Stimulated activated CD4-positive, alpha-beta T cell treated with anti-CD3 and anti-CD28 coated beads, Interleukin-1b, Interleukin-23, amount 100 ng/mL, for 4 hours (primary cell): ENCODE measurements at places on chromosomes 2 and 18.

- DNase-seq: no peak
Measured at GRCh38 chr18:68803356-68803755, 5.5 kb downstream of the CCDC102B start.

DNA sequence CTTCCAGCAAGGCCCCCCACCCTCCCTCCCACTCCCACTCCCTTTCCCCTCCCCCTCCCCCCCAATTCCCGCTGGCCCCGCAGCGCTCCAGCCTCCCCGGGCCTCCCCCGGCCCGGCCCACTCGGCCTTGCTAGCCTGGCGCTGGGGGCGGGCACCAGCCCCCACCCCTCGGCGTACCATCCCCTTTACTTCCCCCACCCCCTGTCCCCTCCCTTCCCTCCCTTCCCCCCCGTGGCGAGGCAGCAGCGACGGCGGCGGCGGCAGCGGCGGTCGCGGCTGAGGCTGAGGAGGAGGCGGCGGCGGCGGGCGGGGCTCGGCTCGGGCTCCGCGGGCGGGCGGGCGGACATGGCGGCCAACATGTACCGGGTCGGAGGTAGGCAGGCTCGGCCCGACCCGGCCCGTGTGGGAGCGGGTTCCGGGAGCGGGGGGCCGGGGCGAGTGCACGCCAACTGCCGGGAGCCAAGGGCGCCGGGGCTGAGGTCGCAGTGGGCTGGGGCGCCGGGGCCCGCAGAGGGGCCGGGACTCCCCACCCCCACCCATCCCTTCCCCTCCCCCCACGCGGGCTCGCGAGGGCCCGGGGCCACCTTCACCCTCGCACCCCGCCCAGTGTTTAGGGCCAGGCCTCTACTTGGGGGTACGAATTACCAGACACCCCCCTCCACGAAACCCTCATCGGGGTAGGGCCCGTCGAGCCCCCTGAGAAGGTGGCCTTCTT, at the start of gene MTA3:
MTA3 (plus strand) TSS at position 232 of the 715 bp plus-strand sequence; CDS start at position 346, 114 bp downstream.
- peak; percentile 63 for DNase-seq

- DNase-seq: peak; percentile 8
Measured at GRCh38 chr18:23228102-23229061, 93.1 kb downstream of the CABLES1 start.

- no peak for DNase-seq
Measured at GRCh38 chr2:101396316-101396717, 9.0 kb upstream of the CREG2 start.

DNA sequence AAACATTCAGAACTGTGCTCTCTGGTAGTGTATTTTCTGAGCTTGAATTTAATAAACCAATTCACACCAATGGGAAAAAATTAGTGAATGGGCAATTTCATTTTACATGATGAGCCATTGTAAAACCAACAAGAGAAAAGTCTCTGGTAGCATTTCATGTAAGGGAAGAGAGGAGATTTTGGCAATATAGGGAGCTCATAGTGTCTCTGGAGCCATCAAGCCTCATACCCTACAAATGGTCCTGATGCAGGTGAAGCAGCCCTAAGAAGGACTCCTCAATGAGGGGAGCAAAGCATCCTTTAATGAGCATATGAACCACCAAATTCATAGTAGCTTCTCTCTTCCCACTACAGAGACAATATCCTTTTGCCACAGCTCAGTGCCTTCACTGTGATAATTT, 373.0 kb downstream of the RIT2 start:
- no peak for DNase-seq

- no peak for DNase-seq
Measured at GRCh38 chr2:190972213-190972612, 41.8 kb downstream of the STAT1 start.

DNA sequence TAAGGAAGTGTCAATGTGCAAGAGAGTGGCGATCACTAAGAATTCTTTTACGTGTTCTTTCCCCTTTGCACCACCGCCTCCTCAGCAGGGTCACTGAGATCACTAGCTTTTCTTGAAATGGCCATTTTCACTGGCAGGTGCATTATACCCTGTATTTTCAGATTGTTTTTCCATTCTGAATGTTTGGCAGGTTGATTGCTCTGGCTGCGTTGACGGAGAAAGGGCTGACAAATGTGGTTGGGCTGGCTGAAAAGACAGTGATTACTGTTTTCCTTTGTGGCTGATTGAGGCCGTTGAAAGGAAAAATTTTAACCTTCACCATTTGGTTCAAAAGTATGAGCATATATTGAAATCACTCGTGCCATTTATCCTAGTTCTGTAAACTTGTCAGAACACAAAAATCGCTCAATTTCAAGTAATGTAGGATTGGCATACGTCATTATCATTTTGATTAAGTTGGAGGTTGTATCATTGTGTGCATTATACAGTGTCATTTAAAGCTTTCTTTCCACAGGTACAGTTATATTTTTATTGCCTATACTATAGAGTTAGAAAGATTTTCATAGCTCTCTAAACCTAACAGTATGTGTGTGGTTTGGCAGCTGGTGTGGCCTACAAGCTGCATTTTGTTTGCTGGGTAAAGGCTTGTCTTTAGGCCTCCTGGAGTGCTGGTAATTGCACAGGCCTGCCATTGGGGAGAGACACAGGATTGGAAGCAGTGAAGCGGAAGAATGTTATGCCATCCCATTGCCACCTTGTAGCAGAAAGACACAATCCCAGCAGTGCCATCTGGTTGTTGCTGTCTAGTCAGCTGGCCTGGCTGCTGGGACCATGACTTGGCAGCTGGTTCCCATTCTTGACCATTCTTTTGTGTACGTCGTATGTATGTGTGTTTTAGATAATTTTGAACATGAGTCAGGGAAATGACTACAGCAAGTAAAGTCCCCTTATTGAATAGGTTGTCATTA, 36.7 kb downstream of the DYNC1I2 start:
- DNase-seq: no peak

GRCh38 chr2:215692387-215693079, 256.7 kb upstream of the FN1 start:
- no peak for DNase-seq

DNA sequence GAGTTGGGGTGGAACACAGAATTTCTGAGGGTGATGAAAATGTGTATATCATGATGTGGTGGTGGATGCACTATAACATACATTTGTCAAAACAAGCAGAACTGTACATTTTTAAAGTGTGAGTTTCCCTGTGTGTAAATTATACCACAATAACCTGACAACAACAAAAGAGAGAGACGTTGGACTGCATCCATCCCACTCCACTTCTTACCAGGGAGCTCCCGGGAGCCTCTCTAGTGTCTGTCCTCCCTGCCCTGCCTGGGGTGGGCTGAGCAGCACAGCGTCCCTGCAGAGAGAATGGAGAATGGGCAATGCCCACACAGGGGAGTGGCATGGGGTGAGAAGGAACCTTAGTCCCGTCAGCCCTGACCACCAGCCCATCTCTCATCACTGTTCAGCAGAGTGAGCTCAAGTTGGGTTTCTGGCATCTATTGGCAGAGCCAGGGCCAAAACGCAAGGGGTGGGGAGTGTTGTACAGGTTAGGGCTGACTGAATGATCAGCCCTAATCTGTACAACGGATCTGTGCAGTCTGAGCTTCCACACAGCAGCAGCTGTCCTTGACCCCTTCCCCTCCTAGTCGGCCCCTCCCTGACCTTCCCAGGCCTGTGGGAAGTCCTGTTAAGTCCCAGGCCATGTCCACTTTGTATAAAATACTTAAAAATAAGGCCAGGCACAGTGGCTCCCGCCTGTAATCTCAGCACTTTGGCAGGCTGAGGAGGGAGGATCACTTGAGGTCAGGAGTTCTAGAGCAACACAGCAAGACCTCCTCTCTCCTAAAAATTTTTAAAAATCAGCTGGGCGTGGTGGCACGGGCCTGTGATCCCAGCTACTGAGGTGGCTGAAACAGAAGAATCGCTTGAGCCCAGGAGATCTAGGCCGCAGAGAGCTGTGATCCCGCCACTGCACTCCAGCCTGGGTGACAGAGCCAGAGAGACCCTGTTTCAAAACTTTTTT, 3.3 kb upstream of the PROC start:
- DNase-seq: no peak

- DNase-seq: no peak
Measured at GRCh38 chr2:166068981-166069380, 58.8 kb downstream of the SCN1A start.

- no peak for DNase-seq
Measured at GRCh38 chr2:218332288-218332687, 24.4 kb upstream of the CATIP start.

GRCh38 chr18:36630917-36631316, 197.9 kb downstream of the TPGS2 start:
- DNase-seq: no peak

DNA sequence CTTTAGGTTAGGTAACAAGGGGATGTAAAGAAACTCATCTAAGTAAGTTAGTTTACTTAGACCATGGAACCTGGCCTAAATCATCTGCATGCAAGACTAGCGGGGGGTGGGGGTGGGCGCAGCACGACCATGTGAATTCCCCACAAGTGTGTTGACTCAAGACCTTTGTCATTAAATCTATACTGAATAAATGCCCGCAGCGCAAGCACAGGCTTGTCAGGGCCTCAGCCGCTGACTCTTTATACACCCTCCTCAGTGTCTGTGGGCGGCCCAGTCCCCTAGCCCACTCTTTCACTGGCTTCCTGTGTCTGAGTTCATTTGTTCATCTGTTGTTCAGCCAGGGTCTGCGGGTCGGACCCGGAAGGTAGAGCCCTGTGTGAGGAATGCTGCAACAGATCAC, 17.8 kb downstream of the MAP3K2 start:
- no peak for DNase-seq

DNA sequence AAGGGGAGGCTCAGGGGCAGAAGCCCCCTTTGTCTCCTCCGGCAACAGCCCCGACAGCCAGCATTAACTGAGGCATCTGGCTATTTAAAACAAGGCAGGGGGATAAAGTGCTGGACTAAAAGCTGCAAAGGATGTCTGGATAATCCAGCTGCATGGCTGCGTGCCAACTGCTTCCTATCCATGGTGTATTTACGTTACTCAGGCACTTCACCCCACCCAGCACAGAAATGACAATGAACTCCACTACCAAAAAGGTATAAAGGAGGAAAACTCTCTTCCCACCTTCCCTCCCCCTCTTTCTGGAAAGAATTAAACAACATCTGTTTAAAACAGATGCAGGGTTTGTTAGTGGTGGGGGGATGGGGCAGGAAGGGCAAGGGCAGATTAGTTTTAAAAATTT, 82.5 kb downstream of the SPRED2 start:
- no peak for DNase-seq

- DNase-seq: no peak
Measured at GRCh38 chr2:121856360-121856759, 100.9 kb downstream of the TSN start.

DNA sequence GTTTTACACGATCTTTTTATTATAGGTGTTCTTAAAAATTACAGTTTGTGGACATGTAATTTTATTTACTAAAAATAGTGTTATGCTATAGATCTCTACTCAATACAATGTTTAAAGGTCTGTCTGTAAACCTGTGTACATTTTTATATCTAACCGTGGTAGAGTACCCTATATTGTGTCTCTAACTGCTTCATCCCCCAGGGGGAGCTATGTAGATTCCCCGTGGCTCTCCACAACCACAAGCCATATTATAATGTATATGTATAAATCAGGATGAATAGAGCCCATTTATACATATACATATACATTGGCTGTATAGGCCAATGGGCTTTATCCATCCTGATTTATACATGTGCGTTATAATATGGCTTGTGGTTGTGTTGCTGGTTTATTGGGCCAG, 59.4 kb downstream of the ADAM23 start:
- no peak for DNase-seq

DNA sequence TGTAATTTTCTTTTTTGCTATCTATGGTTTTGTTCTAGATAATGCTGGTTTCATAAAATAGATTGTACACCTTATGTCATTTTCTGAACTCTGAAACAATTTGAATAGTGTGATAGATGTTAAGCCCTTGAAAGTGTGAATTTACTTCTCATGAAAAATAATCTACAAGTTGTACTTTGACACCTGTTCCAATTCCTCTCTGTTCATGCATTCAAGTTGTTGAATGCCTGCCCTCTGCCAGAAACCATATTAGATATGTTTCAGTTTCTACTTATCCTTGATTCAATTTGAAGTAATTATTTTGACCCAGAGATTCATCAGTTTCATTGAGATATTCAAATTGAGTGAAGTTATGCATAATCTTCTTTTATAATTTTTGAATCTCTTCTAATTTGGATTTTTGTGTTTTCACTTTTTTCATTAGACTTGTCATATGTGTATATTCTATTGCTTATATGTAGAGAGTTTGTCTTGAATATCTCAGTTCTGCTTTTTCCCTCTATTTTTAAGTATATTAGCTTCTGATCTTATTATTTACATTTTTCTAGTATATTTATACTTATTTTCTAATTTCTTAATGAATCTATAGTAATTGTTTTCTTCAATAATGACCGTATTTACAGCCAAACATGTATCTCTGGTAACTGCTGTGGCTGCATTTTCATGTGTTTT, 143.3 kb upstream of the TACR1 start:
- DNase-seq: no peak

GRCh38 chr2:98404556-98405250, 40.0 kb upstream of the INPP4A start:
- DNase-seq: no peak

- no peak for DNase-seq
Measured at GRCh38 chr2:111975819-111976218, 77.4 kb downstream of the MERTK start.

- DNase-seq: no peak
Measured at GRCh38 chr18:13520306-13520705, 206.1 kb downstream of the FAM210A start.

DNA sequence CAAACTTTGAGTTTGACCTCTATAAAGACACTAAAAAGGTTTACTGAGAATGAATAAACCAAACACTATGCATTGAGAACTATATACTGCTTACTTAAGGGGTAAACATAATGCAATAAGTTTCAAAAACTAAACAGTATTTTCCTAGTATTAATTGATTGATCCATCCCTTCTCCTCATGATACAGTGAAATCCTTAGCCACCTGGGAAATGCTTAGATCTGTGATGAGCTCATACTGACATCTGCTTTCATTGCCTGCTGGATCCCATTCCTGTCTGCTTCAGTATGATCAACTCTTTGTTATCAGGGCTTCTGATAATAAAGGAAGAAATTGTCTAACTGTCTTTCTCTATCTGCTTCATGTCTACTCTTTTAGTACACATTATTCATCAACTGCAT, 74.9 kb upstream of the UBE2E3 start:
- no peak for DNase-seq

- DNase-seq: no peak
Measured at GRCh38 chr2:159362816-159363251, 76.3 kb upstream of the WDSUB1 start.

DNA sequence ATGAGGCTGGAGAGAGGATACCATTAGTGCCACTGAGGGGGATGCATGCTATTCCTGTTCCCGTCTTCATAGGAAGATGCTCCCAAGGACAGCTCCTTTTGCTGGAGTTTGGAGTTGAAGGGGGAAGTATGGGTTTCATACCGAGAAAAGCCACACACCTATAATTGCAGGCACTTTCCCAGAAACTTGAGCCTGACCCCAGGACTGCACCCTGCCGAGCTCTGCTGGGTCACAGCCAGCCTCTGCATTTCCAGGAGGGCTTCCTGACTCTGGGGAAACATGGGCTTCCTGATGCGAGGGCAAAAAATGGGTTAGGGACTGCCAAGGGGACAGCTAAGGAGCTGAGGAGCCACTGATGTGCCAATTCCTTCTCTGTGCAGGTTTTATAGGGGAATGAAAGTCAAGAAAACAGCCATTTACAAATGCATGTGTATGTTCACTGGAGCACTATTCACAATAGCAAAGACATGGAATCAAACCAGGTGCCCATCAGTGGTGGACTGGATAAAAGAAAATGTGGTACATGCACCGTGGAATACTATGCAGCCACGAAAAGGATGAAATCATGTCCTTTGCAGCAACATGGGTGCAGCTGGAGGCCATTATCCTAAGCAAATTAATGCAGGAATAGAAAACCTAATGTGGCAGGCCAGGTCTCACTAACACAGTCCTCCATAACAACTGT, 104.5 kb downstream of the ACAA2 start:
- no peak for DNase-seq
